ENCODE measurements at places on chromosomes 6 and 20.

DNA sequence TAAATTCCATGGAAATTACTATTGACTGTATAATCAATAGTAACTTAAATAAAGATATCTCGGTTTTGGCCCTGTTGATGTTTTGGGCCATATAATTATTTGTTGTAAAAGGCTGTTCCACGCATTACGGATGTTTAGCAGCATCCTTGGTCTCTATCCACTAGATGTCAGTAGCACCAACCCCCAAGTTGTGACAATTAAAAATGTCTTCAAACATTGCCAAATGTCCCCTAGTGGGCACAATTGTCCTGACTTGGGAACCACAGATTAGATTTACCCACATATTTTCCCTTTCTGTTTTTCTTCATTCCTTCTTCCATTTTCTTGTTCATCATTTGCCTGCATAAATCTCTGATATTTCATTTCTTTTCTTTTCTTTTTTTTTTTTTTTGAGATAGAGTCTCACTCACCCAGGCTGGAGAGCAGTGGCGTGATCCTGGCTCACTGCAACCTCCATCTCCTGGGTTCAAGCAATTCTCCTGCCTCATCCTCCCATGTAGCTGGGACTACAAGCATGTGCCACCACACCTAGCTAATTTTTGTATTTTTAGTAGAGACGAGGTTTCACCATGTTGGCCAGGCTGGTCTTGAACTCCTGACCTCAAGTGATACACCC lies 13.6 kb upstream of the WFDC8 start:
- no peak for DNase-seq

- DNase-seq, result no peak
These were observed 105.9 kb upstream of the CARMIL1 start for GRCh38 chr6:25173246-25173645.

DNA sequence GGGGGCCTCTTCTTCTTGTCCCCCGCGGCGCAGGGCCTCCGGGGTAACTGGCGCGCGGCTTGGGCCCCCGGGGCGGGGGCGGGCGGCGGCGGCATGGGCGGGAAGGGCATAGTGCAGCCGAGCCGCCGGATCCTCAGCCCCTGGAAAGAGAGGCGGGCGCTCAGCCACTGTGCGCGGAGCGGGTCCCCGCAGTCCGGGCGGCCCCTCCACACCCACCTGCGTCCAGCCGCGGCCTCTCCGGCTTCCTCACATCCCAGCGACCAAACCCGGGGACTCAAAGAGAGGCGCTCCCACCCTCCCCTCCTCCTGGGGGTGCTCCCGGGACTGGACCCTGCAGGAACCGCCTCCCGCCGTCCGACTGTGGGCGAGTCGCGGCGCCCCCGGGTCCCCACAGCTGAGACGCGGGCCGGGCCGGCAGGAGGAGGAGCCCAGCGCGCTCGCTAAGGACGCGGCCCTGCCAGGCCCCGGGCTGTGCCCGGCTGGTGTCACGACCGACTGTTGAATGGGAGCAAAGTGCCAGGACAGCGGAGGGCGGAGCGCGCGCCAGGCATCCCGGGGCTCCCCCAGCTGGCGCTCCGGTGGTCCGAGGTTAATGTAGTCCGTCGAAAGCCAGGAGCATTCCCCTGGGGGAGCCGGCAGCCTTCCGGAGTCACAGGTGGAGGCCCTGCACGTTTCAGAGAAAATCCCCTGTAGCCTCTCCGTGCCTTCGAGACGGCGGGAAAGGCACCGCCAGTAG lies at the start of gene PRR18:
Gene PRR18 (minus strand): TSS at position 360 of the 736 bp plus-strand sequence. CDS start 250 bp downstream, at position 110.
- DNase-seq, result no peak

DNA sequence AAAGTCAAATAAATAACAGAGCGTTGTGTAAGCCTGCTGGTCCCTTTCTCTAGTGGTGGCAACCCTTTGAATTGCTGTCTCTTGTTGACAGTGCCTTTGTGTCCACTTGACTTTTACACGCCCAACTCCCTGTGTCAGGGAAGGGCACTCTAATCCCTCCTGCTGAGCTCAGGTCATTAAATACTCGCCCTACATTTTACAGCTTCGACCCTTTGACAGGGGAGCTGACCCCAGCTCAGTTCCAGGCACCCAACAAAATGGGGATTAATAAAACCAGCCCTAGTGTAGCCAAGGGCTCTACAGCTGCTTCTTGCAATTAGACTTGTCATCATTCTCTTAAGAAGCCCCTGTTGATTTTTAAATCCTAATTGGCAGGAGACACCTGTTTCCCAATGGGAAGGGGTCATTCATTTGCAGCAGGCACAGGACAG lies 308.2 kb downstream of the EYA4 start:
- no peak for DNase-seq

DNA sequence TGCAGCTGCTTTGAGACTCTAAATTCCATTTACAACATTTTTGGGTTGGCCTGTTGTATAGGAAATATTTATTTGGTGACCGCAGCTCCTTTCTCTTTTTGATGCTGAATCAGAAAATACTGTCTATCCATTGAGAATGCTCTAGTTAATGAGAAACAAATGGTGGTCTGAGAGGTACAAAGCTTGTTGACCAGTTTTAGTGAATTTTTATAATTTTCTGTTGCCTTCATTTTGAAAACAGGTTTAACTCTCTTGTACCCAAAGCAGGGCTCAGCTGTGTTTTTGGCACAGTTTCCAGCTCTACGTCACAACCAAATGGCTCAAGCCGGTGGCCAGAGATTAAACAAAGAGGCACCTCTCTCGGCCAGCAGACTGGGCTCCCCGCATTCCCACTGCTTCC lies 113.2 kb downstream of the FNDC1 start:
- DNase-seq, result no peak

- no peak for DNase-seq
These were observed 44.0 kb upstream of the DOK5 start for GRCh38 chr20:54431156-54431944.

DNA sequence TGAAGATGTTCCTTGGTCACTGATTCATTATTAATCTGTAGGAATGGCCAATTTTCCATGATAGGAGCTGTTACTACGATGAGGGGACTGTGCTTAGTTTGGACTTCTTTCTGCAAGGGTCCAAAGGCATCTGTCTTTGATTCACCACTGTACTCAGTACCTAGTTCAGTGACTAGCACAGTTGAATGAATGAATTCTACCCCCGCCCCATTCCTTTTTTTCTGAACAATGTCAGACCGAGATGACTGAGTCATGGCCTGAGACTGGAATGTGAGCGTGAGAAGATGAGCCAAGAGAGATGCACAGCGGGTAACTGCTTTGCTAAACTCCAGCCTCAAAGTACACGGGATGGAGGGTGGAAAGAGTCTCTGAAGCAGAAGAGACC lies 419 bp upstream of the SNHG17 start:
- peak; percentile 70 for DNase-seq

GRCh38 chr6:10431423-10432164 lies 16.7 kb upstream of the TFAP2A start:
- peak; percentile 39 for DNase-seq

- no peak for DNase-seq
These were observed 1.4 kb downstream of the WFDC2 start for GRCh38 chr20:45470937-45471336.

DNA sequence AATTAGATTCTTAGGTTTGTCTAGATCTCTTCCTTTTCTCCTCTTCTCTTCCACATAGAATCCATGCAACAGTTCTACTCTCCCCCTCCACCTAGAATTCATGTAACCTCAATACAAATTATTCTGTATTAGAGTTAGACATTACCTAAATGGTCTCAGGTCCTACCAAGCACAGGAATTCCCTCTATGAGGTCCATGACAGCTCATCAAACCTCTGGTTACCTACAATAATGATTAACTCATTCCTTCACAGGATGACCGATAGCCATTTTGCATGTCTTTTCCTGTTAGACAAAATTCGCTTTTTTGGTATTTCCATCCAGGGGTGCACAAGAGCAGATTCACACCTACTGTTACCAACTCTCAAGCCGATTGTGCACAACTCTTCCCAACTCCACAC lies 27.4 kb upstream of the BMP2 start:
- DNase-seq, result no peak

DNA sequence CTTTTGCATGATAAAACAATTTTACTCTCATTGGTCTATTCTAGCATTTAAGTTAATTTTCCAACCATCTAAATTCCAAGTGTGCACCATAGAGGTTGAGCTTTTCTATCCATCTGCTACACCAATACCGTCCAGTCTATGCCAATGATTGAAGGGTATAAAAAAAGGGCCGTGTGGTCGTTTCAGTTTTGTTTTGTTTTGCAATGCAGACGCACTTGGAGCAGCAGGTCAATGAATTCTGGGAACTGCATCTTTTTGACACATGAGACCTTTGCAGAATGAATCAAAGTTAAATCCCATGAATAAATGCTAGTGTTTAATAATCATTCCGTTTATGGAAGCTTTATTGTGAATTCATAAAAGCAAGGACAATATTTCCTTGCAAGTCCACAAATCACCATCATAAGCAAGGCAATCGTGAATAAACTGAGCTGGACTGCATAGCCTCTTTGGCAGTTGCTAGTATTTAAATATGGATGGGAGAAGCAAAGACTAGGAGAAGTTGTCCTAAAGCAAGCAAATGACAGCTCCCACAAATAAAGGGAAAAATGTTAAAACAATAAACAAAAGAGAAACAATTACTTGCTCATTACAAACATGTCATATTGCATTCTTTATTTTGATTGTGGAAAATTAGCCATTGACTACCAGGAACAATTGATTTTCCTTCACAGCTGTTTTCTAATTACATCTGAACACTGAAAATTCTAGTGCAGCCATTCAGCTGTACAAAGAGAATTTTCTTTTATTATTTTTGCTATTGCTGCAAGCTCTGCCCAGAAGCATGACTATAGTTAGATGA lies 649.7 kb upstream of the GJE1 start:
- DNase-seq, result no peak

GRCh38 chr20:23668477-23668951 lies 20.3 kb downstream of the CST4 start:
- peak; percentile 8 for DNase-seq

DNA sequence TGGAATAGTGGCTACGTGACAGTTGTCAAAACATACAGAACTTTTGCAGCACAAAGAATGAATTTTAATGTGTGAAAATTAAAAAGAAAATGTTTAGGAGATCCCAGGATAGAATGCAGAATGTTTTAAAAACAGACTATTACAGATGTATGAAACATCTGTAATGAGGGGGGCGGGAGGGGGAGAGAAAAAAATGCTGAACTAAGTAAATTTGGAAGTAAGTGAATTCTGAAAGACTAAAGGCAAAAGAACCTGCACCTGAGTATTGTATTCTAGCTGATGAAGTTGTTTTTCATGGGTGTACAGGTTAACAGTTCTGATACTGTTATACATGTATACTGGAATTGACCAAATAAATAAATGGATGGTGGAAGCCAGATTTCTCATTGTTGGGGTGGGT lies 178.8 kb downstream of the ZFAND3 start:
- no peak for DNase-seq

GRCh38 chr6:158642097-158642601 lies 2.4 kb downstream of the DYNLT1 start:
- DNase-seq, result peak; percentile 94

GRCh38 chr6:12637960-12638641 lies 78.5 kb upstream of the PHACTR1 start:
- peak; percentile 81 for DNase-seq

GRCh38 chr6:7812623-7813022 lies 86.7 kb downstream of the BMP6 start:
- DNase-seq, result no peak

GRCh38 chr6:134258849-134259306 lies 59.0 kb downstream of the SGK1 start:
- DNase-seq, result no peak

DNA sequence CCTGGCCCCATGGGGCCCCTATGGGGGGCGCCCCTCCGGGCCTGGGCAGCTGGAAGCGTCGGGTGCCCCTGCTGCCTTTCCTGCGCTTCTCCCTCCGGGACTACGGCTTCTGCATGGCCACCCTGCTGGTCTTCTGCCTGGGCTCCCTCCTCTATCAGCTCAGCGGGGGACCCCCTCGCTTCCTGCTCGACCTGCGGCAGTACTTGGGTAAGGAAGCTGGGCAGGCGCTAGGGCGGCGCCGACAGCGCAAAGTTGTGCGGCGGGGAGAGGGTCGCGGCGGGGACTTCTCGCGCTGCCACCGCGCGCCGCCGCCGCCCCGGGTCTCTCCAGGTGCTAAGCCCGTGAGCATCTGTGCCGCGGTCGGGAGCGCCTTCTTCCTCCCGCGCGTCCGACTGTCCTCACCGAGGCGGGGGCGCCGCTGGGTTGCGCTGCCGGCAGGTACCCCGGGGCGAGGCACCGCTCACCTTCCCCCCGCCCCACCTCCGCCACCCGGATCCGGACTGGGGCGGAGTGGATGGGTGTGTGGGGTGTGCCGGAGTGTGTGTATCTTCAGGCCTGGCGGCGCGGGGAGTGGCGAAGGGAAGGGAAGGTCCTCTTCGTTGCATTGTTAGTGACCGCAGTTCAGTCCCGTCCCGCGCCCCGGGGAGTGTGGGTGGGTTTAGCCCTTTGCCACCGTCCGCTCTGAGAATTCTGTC lies 788 bp downstream of the UST start:
- DNase-seq, result peak; percentile 40

DNA sequence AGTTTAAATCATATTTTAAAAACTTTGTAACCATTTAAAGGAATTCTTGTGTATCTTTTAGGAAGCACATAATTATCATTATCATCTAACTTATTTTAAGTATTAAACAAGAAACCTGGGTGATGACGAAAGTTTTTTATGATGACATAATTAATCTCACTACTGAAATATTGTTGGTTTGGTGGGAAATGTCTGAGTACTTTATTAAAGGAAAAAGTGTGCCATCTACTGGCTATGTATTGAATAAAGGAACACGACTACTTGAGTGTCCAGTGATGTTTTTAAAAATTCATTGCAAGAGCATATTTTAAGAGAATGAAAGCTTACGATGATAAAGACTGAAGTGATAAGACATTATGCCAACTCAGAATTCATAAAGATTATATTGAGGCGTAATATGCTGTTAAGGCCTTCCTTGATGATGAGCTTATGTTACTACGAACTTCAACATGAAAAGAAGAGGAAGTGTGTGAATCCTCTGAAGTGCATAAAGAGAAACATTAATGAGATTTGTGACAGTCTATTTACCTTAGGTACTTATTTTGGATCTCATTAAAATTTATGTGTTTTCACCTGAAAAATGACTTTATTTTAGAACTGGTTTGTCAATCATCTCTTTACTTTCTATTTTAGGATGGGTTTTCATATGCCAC lies 12.0 kb upstream of the TRMT11 start:
- DNase-seq, result no peak

- peak; percentile 57 for DNase-seq
These were observed 144.5 kb downstream of the MAP3K7 start for GRCh38 chr6:90442366-90442765.

Data from NCI-H226 (cell line).